Amniotic epithelial cell (primary cell): ENCODE measurements at places on chromosomes 7 and 10.

DNA sequence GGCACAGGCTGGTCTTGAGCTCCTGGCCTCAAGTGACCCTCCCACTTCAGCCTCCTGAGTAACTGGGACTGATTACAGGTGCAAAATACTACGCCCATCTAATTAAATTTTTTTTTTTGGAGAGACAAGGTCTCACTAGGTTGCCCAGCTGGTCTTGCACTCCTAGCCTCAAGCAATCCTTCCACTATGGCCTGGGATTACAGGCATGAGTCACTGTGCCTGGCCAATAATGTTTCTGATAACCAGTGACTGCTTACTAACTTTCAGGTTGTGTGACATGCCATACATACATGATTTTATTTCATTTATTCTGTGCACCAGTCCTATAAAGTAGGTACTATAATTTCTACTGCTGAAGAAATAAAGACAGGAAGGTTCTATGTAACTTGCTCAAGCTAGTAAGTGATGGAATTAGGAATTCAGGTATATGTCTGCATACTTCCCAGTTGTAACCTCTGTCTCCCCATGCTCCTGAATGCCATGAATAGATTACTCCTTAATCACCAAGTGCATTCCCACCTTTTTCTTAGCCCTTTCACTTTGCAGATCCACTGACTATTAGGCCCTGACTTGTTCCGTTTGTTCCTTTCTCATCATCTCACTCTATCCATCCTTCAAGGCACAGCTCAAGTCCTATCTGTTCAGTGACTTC, 28.1 kb downstream of the MCU start:
- DNase-seq = no peak

DNA sequence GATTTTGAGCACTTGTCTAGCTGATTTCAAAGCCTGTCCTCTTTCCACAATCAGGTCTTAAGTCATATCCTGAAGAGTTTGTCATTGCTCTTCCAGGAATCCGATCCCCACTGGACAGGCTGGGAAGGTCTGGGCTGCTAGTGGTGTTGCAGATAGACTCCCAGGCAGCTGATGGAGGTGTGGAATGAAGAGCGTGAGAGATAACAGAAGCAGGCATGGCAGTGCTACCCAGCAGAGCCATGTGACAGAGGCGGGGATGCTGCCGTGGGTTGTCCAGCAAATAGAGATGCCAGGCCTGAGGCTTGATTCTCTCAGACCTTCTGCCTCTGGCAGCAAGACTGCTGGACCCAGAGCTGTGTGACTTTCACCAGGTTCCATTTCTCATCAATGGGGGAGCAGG, 116.5 kb upstream of the EEPD1 start:
- DNase-seq = peak; percentile 52

DNA sequence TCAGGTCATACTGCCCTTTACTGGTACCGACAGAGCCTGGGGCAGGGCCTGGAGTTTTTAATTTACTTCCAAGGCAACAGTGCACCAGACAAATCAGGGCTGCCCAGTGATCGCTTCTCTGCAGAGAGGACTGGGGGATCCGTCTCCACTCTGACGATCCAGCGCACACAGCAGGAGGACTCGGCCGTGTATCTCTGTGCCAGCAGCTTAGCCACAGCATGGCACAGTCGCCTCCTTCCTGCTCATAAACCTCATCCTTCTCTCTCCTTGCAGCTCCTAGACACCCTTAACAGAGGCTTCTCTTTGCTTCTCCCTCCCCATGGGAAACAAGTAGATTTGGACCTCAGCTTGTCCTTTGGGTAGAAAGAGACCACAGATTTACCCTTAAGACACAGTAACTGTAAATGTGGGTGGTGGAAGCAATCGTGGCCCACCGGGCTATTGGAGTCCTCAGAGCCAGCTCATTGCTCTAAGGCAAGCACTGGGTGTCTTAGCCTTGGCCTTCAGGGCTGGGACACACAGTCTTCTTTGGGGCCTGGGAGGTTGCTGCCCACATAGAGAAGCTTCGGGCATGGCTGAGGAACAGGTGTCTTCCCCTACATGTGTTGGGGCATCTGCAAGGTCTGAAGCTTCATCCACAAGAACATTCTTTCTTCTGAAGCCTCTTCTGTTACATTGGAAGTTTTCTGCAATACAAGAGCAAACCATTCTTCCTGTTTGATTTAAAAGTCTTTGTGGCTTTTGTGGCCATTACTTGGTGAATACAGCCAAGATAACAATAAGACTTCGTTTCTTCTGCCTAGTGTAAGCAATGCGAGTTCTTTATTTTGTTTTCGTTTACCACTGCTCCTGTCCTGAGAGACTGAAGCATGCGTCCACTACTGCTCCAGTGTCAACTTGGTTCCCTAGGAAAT, 95.5 kb upstream of the PRSS58 start:
- DNase-seq = no peak

DNA sequence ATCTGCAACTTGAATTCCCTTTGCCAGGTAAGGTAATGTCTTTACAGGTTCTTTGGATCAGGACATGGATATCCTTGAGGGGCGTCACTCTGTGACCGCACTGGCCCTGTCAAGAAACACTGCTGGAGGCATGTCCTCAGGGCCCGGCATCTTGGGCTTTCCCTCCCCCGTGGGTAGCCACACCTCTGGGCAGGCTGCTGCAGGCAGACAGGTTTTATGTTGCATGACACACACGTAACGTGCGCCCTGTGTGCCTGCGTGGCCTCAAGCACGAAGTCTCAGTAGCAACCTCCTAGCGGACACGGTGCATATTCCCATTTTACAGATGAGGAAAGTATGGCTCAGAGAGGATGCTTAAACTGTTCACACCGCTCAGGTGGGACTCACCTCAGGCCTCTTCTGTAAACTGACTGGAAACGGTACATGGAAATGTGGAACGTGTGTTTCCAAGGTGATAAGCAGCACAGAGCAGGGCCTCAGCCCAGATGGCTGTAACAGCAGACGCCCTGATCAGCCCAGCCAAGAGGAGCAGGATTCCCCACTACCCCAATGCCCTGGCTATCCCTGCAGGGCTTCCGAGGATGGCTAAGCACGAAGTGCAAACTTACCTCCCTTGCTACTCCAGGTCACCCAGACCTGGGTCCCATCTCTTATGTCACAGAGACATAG, 553.6 kb downstream of the TCERG1L start:
- DNase-seq = no peak

- DNase-seq = no peak
These were observed 13.8 kb upstream of the STOX1 start for GRCh38 chr10:68813559-68813958.

DNA sequence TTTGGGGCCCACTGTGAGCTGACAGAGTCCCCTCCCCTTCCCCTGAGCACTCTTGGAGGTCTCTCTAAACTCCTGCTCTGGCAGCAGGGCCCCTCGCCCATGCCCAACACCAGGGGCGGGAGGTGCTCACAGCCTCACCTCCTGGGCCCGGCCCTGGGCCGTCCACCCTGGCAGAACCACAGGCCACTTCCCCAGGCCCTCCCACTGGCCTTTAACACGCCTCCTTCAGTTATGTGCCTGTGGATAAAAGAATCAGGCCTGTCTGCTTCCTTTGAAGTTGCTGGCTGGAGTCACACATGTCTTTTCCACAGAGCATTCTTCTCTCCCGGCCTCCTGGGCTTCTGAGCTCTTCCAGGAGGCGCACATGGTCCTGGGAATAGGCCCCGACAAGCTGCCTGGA, 10.2 kb downstream of the MYL10 start:
- no peak for DNase-seq

DNA sequence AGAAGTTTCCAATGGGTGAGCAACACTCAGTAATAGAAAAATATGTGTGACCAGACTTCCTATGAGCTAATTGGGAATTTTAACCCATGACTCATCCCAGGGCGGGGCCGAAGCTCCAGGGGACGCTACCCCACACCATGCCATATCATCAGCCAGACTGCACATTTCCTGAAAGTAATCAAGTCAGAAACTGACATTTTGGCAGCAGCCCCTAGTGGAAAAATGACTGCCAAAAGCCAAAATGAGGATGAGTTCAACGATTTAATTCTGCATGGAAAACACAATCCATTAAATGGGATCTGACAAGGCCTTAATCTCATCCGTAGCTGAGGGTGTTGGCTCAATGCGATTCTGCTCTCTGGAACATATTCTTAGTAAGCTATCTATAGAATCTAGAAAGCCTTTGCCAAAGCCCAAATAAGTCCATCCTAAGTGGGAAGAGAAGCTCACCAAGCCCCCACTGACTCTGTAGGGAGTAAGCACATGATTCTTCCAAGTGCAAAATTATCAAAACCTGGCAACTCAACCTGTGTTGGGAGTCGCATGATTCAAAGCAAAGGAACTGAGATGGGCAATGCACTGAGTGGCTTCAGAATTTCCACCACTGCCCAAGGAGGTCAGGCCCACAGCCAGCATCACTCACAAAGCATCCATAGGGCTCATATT, 93.1 kb upstream of the PDE1C start:
- peak; percentile 41 for DNase-seq

- DNase-seq = peak; percentile 24
These were observed 446.5 kb downstream of the INHBA start for GRCh38 chr7:41256186-41256945.

DNA sequence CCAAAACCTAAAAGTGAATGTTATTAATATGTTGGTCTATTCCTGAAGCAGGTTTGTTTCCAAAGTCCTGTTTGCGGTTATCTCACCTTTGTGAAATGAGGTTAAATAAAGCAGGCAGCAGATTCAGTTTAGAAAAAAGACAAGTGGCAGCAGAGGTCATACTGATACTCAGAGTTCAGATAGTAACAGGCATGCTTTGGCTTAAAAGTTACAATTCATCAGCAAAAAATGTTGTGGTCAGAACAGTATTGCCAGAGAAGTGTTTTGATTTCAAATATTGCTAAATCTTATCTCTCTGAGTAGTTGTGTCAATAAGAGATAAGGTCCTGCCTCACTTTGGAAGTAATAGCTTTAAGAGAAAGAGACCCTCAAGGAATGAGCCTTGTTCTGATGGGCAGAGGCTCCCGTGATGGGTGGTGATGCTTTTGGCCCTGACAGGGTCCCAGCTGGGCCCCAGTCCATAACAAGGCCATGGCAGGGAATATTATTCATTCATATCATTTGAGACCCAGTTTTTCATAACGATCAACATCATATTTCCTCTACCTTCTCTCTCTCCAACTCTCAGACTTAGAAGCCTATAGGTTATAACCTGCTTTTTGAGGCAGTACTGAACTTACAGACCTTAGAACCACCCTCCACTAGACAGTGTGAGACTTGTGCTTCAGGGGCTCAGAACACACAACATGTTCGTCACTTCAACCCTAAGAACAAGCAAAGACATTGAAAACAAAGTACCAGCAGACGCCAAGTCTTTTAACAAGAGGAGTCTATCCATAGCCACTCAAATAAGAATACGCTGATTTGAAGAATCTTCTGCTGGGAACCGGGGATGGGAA, 58.5 kb upstream of the AHR start:
- DNase-seq = peak; percentile 86

DNA sequence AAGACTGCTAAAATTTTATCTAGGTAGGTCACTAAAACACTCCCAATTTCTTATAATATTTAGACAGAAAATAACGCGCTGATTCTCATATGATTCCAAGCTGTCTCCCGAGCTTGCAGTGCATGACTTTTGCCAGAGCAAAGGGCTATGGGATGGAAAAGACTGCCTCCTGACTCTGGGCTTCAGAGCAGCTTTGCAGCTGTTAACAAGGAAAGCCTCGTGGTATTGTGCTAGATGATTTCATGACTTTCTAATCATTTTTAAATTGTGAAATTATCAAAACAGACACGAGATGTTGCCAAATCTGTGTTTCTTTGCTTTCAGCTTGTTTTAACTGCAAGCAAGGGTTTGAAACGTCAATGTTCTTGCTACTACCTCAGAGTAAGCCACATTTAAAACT, 238.3 kb downstream of the AGMO start:
- peak; percentile 9 for DNase-seq

- no peak for DNase-seq
These were observed 162.7 kb downstream of the PFKFB3 start for GRCh38 chr10:6365384-6365783.
